Activated naive CD4-positive, alpha-beta T cell treated with anti-CD3 and anti-CD28 coated beads for 36 hours (primary cell): ENCODE measurements at places on chromosomes 3 and 15.
A peak's percentile ranks its signal among the peaks of the same experiment; 100 is the strongest.

DNA sequence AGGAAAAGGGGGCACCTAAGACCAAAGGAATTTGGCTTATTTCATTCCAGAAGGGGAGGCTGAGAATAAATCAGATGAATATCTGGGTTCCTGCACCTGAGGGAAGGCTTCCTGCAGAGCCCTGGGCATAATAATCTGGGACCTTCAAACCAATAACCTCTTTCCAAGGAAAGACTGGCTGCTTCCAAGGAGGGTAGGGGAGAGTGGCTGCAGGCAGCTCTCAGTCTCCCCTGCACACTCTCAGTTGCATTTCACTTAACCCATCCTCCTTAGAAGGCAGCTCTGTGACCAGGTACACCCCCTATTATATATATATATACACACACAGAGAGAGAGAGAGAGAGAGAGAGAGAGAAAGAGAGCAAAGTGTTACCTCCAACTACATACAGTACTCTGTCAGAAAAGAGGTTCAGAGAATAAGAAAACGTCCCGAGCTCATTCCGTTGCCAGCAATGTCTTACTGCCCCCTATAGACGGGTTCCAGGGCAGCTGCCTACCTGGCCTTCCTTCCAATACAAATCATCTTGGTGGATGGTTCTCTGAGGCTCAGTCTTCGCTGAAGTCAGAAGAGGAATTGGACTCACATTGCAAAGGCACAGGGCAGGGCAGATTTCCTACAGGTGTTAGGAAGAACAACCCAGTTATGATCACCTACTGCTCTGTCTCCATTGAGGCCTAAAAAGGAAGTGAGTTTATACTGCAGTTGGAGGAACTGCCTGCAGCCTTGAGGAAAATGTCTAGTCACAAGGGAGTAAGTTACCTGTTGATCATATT, 26.1 kb downstream of the CAPN3 start:
- peak; percentile 64 for DNase-seq

DNA sequence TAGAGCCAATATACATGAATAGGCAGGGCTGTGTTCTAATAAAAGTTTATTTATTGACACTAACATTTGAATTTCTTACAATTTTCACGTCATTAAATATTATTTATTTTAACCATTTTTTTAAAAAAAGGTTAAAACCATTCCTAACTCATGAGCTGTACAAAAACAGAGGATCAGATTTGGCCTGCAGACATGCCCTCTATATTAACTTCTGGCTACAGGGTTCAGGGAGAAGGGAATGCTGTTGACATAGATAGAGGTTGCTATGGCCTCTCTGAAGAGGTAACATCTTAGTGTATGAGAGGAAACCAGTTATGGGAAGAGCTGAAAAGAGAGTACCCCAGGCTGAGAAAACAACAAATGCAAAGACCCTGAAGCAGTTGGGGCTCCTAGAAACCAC, 19.1 kb upstream of the RAP2B start:
- DNase-seq, result no peak

DNA sequence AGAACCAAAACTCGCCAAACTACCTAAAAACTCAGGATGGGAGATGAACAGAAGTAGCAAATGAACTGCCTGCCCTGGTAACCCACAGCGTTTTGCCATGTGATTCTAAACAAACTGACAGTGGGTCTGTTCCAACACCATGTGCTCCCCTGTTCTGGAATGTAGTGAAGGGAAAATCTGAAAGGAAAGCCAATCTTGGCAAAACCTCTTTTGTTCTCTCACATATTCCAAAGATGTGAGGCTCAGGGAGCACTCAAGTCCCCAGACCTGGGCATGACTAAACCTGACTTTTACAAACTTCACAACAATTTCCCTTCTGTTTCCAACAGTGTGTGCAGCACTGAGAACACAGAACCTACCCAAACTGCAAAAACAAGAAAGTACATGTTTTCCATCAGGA, 116.1 kb downstream of the IMPG2 start:
- no peak for DNase-seq

DNA sequence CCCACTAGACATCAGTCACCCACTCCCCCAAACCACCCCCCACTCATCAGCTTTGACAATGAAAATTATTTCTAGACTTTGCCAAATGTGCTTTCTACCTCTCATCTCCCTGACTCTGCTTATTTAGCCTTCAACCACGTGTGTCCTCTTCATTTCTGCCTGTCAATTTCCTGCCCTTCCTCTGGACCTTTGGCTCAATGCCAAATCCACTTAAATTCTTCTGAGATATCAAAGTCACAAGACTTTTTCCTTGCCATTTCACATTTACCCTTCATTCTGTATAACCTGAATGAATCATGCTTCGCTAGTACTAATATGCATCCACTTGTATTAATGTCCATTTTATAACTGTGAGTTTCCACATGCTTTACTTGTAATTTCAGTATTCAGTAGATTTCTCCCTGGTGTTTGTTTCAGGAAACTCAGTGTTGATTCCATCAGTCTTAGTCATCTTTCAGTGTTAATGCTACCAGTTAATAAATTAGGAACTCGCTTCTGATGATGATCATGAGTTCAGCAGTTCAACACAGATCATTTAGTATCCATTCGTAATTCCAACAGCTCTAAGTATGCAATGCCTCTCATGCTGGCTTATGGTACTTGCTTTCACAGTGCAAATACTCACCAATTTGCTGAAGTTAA, 128.2 kb upstream of the OSTN start:
- DNase-seq, result no peak

GRCh38 chr15:90015749-90016148, 14.6 kb downstream of the ZNF710 start:
- no peak for DNase-seq
